ENCODE measurements at places on chromosomes 7 and 10. TPM values are rescaled to one million over a fixed set of nuclear protein-coding genes. Genes with fewer than 3 reads are reported as not detected.
A peak's percentile ranks its signal among the peaks of the same experiment; 100 is the strongest.

The OR13A1 gene
- not detected for total RNA-seq

DNA sequence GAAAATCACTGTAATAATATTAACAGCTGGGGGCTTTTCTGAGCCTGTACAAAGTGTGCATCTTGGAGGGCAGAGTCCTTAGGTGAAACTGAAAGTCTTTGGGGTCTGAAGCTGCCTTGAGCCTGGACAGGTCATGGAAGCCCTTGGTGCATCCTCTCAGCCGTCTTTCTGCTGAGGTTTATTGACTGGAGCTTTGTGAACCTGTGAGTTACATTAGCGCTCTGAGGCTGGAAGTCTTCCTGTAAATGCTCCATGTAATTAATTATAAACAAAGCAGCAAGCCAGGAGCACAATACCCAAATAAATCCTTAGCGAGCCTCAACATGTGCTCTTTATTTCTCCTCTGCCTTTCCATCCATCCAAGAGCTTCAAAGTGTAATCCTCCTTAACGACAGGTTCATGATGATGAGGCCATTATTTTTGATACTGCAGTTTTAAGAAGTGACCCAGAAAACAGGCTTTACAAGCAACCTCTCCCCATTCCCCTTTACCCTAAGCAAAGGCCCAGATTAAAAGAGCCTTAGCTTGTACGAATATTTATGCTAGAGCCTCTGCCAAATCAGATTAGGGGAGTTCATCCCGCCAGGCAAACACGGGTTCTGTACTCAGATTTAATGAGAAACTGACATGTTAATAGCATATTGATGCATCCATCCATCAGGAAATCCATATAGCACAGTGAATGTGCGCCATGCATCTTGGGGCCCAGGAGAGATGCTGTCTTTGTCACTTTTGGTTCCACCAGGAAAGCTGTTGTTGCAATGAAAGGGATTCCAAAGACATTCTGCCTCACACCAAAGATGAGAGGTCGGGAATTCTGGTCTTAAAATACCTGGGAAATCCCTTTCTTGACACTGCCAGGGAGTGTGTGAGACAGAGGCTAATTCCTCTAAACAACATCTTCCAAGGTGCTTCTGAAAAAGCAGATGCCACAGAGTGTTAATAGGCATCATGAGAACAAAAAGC lies 118.1 kb downstream of the ANLN start:
- DNase-seq: no peak

- no peak for DNase-seq
These were observed 61.3 kb downstream of the SEC61G start for GRCh38 chr7:54697659-54698186.

DNA sequence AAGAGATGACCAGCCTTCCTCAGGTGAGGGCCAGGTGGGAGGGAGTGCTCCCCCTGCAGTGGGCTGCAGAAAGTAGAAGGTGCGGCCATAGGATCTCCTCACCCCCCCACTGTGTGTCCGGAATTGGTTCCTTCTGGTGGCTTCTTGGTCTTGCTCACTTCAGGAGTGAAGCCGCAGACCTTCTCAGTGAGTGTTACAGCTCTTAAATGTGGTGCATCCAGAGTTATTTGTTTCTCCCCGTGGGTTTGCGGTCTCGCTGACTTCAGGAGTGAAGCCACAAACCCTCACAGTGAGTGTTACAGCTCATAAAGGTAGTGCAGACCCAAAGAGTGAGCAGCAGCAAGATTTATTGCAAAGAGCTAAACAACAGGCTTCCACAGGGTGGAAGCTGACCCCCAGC lies 90.3 kb upstream of the NPS start:
- no peak for DNase-seq

The FIGNL1 gene
- total RNA-seq: 19.5 TPM

DNA sequence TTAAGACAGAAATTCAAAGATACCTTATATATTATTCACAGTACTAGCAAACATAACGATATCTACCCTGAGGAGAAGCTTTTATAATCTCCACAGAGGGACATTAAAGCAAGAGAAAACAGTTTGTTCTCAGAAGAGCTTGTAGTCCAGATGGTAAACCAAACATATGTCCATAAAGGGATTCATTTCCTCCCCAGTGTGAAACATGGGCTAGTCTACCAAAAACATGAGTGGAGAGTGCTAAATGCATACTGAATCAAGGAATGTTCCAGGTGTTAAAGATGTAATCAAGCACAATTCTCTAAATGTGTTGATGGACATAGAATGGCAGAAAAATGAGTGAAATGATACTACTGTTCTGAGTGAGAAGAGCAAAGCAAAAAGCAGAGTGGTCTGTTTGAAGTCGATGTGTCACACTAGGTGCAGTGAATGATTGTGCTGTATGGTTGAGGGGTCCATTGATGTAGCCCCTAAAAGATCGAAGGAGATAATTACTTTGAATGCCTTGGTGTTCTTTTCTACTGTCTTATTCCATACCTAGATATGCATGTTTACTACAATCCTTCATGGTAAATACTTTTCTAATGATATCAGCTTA lies 25.3 kb downstream of the BCAP29 start:
- no peak for DNase-seq

The ASZ1 gene
- not detected for total RNA-seq

DNA sequence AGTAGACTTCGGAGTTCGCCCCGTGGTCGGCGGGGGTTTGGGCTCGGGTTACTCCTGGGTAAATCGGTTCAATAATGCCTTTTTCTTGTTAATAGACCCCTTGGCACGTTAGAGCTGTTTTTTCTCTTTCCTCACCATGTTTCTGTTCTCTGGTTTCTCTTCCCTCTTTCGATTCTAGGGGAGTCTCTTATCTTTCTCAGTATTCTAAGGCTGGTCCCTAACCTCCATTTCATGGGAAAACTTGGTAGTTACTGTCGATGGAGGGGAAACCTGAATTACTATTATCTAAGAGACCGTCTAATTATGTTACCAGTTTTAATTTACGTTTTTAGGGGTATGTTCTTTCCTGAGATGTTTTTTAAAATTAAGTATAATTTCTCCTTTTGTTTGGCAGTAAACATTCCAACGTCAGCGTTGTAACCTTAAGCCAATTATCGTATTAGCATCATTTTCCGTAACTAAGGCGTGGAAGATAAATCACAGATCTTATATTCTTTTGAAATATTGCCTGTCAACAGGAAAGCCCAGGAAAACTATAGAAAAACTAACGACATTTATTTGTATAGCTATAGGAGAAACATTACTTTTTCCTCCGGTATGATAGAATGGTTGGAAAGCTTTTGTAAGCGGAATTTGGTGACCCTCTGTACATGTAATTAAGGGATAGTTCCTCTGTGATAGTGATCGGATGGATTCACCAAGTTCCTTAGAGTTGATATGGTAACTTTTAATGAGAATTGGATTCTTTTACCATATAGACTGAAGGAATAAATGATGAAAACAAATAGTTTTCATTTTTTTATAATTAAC lies 847 bp downstream of the BTAF1 start:
- no peak for DNase-seq

The UPK3BL1 gene
- 61.3 TPM for total RNA-seq

DNA sequence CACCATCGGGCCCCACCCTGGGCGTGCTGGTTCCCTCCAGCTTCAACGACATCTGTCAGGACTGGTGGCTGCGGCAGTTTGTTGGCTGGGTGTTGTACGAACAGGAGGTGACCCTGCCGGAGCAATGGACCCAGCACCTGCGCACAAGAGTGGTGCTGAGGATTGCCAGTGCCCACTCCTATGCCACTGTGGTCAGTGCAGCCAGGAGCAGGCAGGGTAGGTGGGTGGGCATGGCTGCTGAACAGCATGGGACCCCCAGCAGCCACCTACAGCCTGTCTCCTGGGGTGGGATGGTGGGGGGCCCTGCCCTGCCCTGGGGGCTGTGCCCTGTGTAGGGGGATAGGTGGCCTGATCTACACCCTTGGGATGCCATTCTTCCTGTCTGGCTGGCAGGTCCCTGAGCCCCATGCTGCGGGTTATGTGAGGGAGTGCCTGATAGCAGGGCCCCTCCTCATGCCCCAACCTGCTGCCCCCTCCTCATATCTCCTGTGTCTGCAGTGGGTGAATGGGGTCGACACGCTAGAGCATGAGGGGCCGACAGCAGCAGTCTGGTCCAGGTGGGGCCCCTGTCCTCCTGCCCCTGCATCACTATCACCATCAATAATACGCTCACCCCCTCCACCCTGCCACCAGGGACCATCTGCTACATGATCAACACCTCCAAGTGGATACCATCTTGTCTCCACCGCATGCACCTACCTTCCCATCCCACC lies 56.9 kb downstream of the ZNF727 start:
- no peak for DNase-seq

The YKT6 gene
- total RNA-seq: 59.3 TPM

The PLOD3 gene
- 32.1 TPM for total RNA-seq

DNA sequence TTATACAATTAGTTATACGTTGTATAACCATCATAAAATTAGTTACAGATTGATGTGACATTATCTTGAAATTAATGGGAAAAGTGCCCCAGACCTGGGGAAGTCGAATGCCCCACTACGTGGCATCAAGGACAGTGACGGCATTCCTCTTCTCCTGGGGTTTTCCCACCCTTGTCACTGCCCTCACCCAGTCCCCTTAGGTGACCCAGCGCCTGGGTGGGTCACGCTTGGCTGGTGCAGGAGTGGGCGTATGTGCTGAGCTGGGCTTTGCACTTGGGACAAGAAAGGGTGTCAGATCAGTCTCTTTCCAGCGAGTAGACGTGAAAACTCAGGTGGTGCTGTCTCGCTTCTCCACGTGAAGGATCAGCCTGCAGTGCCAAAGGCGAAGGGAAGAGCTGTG lies 7.6 kb downstream of the FOXK1 start:
- no peak for DNase-seq

The GDF10 gene
- total RNA-seq: 32.6 TPM

The CLDN4 gene
- total RNA-seq: 24.3 TPM

- DNase-seq: no peak
These were observed 140.5 kb downstream of the FGFR2 start for GRCh38 chr10:121457729-121458128.

DNA sequence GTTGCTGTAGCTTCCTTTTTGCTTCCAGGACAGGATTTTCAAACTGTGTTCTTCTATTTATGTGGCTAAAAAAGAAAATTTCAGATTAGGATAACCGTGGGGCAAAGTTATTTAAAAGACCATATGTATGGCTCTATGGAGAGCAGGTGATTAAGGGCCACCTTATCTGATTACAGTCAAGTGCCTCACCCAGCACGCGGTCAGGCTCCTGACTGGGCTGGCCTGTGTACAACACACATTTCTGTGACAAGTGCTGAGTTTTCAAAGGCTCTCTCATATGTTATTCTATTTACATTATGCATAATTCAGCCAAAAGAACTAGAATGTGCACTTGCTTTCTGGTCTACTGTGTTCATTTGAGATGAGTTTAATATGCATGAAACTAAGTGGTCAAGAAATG lies 547.4 kb downstream of the PHTF2 start:
- DNase-seq: no peak

GRCh38 chr10:70093335-70093944 lies 39.2 kb downstream of the AIFM2 start:
- DNase-seq: no peak

DNA sequence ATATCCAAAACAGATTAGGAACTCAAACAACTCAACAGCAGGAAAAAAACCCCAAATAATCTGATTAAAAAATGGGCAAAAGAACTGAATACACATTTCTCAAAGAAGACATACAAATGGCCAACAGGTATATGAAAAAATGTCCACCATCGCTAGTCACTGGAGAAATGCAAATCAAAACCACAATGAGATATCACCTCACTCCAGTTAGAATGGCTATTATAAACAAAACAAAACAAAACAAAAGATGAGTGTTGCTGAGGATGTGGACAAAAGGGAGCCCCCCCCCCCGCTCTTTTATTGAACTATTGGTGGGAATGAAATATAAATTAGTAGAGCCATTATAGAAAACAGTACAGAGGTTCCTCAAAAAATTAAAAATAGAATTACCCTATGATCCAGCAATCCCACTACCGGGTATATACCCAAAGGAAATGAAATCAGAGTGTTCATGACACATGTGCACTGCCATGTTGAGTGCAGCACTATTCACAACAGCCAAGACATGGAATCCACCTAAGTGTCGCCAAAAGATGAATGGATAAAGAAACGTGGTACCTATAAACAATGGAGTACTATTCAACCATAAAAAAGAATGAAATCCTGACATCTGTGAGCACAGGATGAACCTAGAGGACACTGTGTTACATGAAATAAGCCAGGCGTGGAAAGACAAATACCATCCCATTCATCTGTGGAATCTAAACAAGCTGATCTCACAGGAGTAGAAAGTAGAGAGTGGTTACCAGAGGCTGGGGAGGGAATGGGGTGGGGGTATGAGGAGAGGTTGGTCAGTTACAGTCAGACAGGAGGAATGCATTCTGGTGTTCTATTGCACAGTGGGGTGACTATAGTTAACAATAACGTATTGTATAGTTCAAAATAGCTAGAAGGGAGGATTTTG lies 78.1 kb upstream of the RHEB start:
- no peak for DNase-seq

DNA sequence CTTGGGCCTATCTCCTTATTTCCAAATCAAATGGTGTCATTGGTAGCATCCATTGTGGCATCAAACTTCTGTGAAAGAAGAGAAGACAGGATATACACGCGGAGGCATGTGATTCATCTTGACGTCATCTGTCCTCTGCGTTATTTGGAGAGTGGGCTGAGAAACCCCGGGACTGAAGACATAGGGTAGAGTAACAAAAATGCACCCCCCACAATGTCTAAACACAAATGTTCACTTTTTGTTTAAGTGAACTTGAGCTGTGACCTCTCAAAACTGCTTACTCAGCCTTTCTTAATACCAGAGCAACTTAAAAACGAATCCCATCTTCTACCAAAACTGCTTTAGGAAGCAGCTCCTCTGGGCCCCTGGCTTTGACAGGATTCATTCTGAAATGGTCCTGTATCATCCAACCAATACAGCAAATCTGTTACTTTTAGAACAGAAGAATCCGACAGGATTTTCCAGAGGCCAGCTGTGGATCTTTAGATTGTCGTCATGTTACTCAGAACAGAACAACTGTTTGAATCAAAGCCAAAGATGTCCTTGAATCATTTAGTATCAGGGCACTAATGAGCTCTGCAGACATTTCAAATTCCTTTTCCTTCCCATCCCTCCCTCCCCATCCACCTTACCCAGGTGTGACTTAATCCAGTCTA lies 438.1 kb downstream of the SUGCT start:
- DNase-seq: peak; percentile 87

The TRIL gene
- 23.9 TPM for total RNA-seq

DNA sequence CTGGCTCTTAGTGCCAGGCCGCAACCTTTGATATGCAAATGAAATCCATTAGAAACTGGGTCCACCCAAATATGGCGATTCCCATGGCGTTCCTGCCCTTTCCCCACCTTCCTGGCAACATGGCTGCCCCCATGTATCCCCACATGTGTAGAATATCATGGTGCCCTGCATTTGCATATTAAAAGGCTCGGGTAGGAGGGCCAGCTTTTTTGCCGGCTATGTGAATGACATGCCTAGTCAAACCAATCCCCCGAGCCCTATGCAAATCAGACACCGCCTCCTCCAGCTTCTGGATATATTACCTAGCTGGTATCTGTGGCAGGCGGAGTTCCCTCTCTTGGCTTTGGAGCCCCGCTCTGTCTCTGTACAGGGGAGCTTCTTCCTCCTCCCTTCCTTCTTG lies 18.3 kb downstream of the MMS19 start:
- DNase-seq: no peak

- no peak for DNase-seq
These were observed 129.2 kb downstream of the GRK5 start for GRCh38 chr10:119336599-119336998.
